ENCODE measurements at places on chromosomes 5 and 9.

DNA sequence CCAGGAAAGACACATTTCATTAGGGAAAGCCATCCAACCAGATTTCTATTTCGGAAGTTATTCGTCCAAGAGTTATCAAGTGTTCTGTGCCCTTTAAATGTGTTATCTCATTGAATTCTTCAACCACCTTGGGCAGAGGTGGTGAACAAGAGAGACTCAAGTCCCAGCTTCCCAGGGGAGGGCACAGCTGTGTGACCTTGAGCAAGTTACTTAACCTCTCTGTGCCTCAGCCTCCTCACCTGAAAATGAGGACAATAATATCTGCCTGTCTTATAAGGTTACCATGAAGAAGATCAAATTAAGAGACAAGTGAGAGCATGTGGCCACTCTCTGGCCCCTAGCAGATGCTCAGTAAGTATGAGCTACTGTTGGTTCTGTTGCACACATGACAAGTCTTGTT is 37.4 kb downstream of the WHRN start:
- DNase-seq = no peak

DNA sequence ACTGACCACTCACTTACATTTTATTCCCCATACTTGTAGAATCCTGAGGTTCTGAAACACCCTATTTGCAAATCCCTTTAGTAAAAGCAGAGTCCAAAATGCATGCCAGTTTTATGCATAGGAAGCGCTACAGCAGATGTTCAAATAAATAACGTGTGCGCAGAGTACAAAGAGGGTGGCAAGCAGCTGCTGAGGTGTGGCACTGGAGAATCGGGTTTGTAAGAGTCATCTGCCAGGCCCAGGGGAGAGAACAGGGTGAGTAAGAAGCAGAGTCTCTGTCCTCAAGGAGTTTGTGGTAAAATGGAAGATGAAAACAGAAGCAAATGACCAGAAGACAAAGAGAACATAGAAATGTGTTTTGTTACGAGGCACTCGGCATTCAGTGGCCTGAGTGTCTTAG is 288.8 kb downstream of the GLIS3 start:
- no peak for DNase-seq

DNA sequence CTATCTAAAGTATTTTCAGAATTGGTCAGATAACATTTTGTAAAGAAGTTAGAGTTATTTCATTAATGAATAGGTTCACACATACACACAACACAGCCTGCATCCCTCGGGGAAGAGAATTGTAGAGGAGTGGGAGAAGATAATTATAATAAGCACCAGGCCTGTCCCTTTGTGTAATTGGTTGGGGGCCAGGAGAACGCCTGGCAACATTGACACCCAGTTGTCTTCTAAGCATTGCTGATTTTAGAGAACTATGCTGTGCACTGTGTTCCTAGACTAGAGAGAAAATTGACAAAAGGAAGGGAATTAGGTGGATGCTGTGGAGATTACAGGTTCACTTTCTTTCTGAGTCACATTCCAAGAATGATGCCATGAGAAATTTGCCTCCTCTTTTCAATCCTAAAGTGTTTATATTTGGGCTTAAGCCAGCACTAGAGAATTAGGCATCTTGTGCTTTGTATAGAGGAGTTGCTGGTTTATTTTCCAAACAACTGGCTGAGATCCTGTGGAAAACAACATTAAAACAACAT is 247.6 kb downstream of the COX7C start:
- no peak for DNase-seq

DNA sequence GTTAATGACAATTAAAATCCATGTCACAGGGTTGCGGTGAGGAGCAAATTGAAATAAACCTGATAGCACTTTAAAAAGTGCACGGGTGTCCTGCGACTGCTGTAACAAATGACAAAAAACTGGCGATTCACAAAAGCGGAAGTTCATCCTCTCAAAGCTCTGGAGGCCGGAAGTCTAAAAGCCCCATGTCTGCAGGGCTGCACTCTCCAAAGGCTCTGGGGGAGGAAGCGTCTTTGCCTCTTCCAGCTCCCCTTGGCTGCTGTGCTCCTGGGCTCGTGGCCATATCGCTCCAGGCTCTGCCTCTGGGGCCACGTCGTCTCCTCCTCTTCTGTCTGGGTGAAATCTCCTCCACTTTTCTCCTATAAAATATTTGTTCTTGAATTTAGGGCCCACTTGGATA is 273.9 kb upstream of the IRX2 start:
- no peak for DNase-seq

- DNase-seq = no peak
Measured at GRCh38 chr9:86669422-86669821, 277.9 kb downstream of the GAS1 start.

GRCh38 chr5:170865622-170866021 is 3.8 kb downstream of the RANBP17 start:
- no peak for DNase-seq

Data from stimulated activated CD8-positive, alpha-beta memory T cell treated with anti-CD3 and anti-CD28 coated beads, Interleukin-7, amount 100 ng/mL, for 1 hour (primary cell).